Stimulated activated CD8-positive, alpha-beta memory T cell treated with anti-CD3 and anti-CD28 coated beads, Interleukin-12 subunit alpha, Interleukin-12 subunit beta, amount 100 ng/mL, for 4 hours (primary cell): ENCODE measurements at places on chromosomes 11 and 22.

DNA sequence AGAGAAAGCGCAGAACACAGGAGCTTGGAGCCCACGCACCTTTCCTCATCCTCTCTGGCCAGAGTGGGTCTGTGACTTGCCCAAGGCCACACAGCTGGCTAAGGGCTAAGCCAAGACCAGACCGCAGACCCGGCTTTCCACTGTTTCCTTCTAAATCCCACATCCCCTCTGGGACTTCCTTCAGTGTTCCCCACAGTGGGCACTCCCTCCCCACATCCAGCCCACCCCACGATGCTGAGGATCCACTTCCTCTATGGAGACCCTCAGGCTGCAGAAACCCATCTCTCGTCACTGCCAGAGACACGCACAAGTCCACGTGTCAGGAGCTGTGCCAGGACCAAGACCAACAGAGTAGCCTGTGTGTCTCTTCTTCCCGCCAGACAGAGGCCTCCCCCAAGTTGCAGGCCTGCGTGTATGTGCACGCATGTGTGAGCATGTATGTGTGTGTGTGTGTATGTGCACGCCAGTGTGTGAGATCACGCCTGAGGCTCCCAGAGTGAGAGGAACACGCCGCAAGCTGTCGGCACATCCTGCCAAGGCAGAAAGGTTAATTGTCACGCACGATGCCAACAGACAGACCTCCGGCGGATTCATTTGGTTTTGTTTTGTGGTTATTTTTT lies 21.6 kb downstream of the PDGFB start:
- no peak for DNase-seq

- no peak for DNase-seq
Observed at GRCh38 chr22:31947296-31947695, 3.0 kb downstream of the YWHAH start.

DNA sequence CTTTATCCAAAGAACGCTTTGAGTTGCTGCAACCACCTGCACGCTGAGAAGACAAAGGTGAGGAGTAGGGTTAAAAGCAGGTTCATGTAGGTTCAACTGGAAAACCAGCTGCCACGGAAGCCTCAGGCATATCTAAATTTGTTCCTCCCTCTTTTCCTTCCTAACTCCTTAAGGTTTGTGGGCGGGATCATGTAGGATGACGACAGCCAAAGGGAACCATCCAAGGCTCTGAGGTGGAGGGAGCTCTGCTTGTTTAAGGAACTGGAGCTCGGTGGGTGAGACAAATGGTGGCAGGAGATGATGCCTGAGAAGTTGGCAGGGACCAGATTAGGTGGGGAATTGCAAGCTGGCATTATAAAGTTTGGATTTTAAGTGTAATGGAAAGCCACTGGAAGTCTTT lies 60.3 kb downstream of the SPON1 start:
- DNase-seq, result no peak

DNA sequence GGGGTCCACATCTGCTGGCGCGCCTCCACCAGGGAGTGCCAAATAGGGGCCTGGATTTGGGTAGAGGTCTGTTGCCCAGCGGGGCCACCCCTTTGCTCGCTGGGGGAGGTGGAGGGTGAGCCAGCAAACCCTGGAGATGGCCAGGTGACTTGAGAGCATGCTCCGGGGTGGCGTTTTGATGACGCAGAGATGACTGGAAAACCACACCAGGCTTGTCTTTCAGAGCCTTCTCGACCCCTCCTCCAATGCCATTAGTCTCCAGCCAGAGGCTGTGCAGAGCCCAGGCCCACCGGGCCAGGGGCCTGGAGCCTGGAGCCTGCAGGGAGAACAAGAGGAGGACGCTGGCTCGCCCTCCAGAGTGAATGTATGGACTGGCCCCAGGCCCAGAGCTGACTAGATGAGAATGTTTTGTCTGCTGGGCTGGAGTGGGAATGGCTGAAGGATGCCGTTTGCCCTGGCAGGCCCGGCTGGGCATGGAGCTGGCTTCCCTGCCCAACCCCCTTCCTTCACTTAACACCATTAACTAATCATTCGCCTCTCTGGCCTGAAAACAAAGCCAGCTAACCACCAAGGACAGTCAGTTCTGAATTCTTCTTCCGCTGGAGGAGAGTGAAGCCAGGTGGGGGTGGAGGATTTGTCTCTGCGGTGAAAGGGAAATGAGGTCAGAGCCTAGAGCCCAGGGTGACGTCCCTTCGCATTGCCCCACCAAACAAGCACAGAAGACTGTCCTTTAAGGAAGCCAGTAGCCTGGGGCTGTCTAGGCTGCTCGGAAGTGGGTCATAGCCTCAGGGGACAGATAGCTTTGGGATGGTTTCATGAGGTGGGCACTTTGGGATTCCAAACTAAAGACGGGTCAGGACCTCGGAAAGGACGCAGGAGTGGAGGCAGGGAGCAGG lies 1.6 kb upstream of the MCAM start:
- no peak for DNase-seq

DNA sequence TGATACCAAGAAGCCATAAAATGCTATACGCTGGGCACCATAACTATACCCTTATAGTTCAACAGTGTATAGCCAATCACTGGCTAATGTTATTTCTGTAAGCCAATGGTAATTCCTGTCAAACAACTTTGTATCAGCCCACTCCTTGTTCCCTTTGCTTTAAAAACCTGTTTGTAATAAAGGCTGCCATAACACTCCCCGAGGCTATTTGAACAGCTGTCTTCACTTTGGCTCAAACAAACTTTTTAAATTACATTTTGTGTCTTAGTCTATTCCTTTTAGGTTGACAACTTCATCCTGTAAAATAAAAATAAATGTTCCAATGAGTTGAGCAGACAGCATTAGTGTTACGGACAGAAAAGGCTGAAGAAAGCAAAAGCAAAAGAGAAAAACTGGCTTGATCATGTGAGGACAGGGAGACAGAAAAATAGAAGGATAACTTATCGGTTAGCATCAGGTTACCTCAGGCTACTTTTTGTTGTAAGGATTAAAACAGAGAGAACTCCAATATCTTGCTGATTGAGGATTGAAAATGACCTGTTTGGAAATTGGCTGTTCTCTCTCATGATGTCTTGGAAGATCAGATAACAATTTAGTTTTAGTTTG lies 95.0 kb downstream of the AASDHPPT start:
- no peak for DNase-seq

GRCh38 chr11:91730057-91730456 lies 494.6 kb upstream of the FAT3 start:
- no peak for DNase-seq

- DNase-seq, result no peak
Observed at GRCh38 chr22:17930455-17931313, 93.7 kb downstream of the MICAL3 start.

GRCh38 chr11:57497303-57498247 lies 17.9 kb downstream of the SLC43A1 start:
- DNase-seq, result no peak

DNA sequence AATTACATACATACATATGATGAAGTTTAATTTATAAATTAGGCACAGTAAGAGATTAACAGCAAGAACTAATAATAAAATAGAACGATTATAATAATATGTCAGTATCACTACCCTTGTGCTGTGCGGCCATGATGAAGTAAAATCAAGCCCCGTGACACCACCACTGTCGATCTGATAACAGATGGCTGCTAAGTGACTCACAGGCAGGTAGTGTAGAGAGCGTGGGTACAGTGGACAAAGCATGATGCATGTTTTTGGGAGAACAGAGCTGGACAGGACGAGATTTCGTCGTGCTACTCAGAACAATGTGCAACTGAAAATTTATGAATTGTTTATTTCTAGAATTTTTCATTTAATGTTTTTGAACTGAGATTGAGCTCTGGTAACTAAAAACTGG lies 108.4 kb upstream of the TIMP3 start:
- no peak for DNase-seq

DNA sequence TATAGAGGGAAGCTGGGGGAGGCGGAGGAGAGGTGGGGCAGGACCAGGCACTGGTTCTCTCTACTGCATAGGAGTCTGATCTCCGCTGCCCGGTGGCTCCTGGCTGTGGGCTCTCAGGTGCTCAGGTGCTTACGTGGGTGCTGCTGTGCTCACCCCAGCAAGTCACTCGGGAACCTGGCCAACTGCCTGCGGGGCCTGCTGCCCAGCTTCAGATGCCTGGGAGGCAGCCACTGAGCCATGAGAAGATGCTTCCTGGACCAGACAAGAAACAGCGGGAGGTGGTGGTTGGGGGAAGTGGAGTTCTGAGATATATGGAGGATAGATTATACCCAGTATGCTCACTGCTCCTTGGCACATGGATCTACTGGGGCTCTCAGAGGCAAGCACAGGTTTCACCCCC lies 1303.4 kb downstream of the TBC1D22A start:
- no peak for DNase-seq

- no peak for DNase-seq
Observed at GRCh38 chr11:37942081-37942480, 1344.0 kb upstream of the RAG2 start.

GRCh38 chr11:79335681-79336080 lies 105.1 kb downstream of the TENM4 start:
- DNase-seq, result no peak

DNA sequence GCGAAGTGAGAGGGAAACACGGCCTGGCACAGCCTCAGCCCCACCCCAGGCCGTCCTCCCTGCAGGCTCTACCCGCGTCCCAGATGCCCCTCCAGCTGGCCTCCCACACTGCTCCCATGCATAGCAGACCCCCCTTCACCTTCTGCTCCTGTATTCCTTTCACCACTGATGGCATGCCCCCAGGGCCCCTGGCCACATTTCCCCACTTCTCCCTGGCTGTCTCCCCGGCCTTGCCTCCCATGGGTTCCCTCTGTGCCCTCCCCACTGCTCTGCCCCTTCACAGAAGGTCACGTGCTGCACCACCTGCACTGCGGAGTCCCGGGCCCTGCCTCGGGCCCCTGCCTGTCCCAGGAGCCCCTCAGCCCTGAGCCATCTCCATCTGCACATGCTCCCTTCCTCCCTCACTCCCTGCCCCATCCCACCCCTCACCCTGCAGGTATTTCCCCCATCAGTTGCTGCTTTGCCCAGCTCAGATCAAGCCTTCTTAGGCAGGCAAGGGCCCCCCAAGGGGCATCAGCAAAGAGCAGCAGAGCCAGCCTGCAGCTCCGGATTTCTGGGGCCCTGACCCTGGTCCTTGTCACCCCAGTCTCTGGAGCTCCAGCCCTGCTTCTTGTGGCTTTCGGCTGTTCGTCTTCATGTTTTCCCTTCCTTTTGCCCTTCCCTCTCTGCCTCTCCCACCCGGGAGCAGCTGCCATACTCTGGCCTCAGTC lies 46.4 kb downstream of the GAB4 start:
- DNase-seq, result no peak

DNA sequence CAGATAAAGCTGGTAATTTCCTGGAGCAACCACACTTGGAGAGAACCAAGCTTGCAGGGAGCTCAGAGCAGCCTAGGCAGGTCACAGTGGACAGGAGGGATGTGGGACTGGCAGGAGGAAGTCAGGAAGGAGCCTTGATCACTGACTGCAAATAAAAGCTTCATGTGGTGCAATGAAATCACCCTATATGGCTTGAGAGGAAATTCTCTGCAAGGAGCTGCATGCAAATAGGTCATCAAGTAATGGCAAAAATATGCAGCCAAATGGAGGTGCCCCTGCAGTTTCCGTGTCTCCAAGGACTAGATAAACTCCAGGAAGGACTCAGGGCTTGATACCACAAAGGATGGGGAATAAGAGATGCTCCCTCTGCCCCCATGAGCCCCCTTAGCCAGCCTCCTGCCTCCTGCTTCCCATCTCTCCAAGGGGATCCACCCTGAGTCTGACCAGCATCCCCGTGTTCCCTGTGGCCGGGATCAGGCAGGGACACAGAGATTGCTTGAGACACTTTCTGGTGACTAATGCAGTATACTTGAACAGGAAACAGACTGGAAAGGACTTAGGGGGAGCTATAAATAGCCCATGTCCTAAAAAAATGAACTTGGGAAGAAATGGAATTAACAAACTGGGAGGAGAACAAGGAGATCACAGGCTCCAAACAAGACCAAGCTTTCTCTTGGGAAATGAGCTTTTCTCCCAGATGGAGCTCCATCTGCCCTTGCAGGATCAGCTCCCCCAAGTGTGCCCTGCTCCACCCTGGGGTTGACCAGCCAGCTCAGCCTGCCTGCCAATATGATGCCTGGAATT lies 23.9 kb upstream of the MICAL2 start:
- no peak for DNase-seq

DNA sequence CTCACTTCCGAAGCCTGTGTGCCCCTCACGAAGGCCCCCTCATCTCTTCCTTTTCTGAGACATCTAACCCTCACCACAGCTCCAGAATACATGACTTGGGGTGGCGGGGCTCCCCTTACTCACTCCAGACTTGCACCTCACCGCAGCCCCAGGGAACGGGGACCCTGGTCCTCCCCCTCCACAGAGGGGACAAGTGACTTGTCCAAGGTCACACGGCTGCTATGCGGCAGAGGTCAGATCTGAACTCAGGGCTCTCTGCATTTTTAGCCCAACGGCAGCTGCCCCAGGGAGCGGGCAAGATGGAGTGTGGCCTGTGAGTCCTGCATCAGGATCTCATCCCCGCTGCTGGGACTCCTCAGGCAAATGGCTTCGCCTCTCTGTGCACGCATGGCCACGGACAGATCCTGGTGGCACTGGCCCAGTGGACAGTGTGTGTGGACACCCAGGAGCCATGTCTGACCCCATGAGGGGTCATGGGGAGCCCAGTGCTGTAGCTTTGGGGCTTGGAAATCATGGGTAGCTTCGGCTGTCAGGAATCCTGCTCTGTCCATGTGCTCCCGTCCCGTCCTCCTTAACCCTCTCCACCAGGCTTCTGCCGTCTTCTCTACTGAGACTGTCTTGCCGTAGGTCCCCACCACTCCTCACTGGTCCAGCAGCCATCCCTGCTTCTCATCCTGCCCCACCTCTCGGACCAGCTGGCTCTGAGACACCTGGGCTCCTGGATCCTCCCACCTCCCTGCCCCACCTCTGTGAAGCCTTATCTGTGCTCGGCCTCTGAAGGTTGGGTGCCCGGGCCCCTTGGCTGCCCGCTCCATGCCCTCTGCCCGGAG lies 48.0 kb upstream of the CARS1 start:
- no peak for DNase-seq

GRCh38 chr22:47600281-47600680 lies 837.8 kb downstream of the TBC1D22A start:
- DNase-seq, result no peak

DNA sequence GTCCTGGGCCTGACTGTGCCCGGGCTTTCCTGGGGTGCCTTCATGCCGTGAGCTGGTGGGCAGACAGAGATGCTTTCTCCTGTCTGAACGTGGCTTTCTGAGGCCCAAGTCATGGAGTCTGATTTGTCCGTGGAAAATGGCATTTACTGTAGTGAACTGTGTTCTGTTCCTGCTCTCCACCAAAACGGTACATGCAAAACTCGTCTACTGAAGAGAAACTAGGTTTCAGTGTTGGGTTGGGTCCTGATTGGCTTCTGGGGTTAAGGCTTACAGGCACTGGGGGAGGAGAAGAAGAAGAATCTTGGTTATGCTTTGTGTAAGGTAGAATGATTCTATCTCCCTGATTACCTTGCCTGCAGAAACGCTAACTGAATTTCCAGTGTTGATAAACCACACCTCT lies 541.7 kb downstream of the NTM start:
- DNase-seq, result no peak

GRCh38 chr11:15720460-15720859 lies 605.7 kb downstream of the INSC start:
- no peak for DNase-seq

DNA sequence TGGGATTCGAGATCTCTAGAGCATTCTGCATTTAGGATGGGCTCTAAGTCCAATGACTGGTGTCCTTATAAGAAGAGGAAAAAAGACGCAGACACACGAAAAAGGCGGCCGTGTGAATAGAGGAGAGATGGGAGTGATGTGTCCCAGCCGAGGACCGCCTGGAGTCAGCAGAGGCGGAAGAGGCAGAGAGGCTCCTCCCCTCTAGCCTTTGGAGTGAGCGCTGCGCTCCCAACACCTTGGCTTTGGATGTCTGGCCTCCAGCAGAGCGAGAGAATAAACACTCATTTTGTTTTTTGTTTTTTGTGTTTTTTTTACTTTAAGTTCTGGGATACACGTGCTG lies 83.0 kb upstream of the RTL6 start:
- no peak for DNase-seq
